ENCODE measurements at places on chromosomes 3 and 15.

DNA sequence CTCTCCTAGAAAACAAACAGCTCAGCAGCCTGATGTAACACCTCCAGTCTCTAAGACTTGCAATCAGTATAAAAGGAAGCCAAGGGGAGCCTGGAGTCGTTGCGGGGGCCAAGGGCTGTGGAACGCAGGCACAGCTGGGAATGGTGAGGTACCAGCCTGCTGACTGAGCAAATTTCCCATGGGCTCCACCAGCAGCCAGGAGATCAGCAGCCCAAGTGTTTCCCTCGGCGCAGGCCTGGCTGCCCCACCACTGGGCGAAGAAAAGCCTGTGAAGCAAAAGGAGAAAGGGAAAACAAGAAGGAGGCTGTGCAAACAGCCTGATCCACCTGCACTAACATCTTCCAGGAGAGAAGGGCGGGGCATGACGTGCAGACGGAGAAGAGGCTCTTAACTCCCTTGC, 155.3 kb downstream of the SHQ1 start:
- no peak for DNase-seq

- DNase-seq, result no peak
These were observed 50.2 kb downstream of the RAD54L2 start for GRCh38 chr3:51588724-51589123.

GRCh38 chr3:169144731-169145130, 518.8 kb downstream of the MECOM start:
- no peak for DNase-seq

DNA sequence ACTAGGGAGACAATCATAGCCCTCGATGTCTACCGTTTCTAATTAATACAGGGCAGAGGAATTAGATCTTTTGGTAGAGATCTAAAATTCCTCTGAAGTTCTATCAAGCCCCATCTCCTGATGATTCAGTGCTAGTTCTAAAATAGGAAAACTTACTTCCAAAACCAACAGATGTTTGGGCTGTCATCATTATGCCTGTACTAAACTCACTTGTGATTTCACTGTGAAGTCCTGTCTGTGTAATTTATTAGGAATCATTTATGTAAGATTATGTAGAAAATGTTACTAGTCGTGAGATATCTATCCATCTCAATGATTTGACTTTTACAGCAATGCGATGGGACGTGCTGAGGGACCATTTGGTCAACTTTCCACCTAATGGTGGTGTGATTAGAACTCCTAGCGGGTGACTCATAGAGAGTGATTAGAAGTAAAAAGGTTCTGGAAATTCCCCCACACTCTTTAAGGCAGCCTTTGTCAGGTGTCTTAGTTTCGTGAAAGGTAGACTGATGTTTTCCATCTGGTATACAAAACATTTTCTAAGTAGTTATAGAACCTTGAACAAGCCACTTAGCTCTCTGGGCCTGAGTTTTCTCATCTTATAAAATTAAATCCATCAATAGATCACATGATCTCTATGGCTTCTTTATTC, 34.2 kb downstream of the LIPC start:
- DNase-seq, result no peak

DNA sequence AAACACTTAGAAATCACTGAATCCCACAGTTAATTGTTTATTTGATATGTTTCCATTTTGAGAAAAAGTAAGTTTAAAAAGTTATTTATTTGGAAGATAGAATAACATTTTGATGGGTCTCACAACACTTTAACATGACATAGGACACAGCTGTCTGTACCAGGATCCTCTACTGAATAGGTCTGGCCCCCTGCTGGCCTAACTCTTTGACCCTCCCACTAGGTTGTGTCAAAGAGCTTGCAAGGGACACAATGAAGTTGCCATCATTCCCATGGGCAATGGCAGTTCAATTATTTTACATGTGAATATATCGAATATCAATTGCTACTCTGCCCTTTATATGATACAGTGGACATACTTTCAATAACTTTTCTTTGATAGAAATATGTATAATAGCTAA, 138.9 kb downstream of the EPHA3 start:
- no peak for DNase-seq

GRCh38 chr15:45102226-45102625, 11.7 kb downstream of the DUOX2 start:
- no peak for DNase-seq

GRCh38 chr3:134222835-134223234, 27.8 kb downstream of the RYK start:
- no peak for DNase-seq

DNA sequence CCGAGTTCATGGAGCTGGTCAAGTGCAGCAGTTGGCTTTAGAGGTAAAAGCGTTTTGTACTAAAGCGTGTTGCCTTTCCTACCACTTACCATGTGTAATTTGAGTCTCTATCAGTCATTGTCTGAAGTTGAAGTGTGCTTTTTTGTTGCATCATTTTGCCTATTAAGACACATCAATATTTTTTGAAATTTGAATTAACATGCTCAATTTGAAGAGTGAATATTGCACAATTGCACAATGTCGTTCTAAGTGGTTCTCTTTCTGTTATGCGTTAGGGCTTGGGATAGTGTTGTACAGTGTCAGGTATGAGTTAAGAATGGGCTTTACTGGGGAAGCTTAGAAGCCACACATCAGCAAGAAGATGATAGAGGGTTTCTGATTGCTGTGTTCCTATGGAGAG, 84.0 kb upstream of the ACKR4 start:
- DNase-seq, result no peak

DNA sequence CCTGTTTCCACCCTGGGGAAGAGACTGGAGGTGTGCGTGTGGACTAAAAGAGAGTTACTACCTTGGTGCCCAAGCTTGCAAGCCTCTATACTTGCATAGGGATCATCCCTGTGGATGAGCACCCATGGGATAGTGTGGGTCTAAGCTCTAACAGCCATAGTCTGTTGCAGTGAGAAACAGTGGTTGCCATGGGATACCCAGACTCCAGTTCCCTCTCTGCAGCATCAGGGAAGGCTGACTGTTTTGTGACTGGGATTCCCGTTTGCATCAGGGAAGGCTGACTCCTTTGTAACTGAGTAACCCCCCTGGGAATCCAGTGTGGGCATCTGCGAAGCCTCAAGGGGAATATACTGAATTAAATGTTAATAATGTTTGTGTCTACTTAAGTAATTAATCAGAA, 196.1 kb downstream of the ZNF621 start:
- DNase-seq, result no peak

DNA sequence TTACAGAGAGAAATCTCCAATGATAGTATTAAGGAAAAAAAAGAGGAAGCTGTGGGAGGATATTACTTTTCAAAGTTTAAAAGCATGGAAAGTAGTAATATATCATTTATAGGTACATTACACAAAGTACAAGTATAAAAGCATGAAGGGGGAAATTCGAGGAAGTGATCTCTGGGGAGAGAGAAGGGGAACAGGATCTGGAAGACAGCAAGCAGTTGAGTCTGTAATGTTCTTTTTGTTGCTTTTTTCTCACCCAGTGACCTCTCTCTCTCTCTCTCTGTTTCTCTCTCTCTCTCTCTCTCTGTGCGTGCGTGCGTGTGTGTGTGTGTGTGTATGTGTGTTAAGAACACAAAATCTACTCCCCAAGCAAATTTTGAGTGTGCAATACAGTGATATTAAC, 10.2 kb downstream of the C3orf20 start:
- DNase-seq, result no peak

DNA sequence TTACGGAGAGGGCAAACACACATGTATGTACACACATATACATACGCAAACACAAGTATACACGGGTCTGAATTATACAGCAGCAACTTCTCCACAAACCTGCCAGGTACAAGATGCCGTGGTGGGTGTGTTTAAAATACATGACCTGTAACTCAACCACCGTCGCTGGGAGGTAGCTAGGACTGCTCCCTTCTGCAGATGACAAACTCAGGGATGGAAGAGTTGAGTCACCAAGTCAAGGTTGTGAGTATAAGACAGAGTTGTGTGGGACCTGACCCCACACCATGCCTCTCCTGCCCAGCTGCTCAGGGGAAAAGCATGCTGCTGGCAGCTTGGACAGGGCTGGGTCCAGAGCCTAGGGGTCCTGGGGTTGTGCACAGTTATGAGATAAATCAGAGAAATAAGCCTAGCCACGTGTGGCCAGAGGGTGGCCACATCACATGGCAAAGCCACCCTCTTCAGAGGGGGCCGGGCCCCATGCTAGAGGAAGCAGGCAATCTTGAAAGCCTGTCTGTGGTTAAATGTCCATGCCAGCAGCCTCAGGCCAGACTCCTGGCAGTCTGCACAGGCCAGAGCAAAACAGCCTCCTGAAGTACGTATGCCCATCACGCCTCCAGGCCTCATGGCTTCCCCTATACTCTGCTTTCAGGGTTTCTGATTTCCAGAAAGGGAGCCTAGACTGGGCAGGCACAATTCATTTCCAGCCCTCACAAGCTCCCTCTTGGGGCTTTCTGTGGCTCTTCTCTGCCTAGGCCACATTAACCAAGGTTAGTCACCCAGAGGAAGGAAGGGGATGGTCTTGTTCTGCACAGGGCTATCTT, 107.7 kb upstream of the RPL32 start:
- peak; percentile 28 for DNase-seq

DNA sequence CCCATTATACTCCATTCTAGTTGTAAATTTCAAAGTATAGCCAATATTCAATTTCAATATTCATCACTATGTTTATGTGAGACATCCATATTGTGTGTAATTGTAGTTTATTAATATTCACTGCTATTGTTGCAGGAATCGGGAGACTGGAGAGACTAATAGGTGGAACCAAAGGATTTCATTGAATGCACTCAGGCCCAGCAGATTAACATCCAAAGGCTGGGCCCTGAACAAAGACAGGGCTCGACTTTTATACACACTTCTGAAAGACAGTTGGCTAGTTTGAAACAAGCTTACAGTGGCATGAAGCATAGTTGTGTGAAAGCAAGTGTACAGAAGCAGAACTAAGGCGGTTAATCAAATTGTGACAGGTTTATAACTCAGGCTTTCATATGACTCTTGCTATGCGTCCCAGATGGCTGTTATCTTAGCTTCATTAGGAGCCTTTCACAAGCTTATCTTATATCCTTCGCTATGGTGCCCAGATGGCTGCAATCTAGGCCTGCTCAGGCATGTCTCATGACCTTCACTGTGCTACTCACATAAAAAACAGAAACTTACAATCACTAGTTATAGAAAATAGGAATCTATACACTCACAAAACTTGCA, 1038.8 kb upstream of the EPHA6 start:
- no peak for DNase-seq

- no peak for DNase-seq
These were observed 7.9 kb downstream of the HTR3D start for GRCh38 chr3:184039414-184039813.

DNA sequence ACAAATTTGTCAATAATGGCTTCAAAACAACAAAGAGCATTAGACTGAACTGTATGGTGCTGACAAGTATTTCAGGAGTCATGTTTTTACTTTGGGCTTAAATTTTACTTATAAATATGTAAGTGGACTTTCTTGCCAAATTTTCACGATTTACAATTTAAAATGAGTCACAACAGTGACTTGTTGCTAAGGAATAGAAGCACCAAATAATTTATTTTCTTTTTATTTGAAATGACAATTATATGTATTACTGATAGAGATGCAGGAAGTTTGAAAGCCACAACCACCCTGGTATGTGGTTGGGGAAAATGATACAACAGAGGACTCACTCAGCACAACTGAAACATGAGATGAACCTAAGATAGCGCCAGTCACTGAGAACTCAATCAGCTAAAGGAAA, 90.3 kb downstream of the FMN1 start:
- DNase-seq, result no peak

GRCh38 chr15:69172847-69173246, 12.4 kb downstream of the GLCE start:
- DNase-seq, result no peak

- no peak for DNase-seq
These were observed 65.3 kb downstream of the FLNB start for GRCh38 chr3:58073301-58074108.

DNA sequence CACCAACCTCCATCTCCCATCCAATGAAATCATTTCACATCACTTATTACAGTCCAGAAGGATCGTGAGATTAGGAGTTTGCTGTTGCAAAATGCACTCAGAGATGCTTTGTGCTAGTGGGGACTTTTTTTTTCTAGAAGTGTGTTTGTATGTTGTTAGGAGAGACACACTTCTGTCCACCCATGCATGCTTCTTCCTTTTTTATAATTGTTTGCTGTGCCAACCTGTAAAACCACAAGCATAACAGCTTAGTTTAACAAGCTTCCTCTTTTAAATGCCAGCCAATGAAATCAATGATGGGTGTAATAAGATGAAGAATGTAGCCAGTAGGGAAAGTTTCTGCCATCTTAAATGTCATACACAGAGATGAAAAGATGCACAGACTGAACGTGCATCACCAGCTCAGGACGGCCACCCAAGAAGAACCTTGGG, 305.6 kb upstream of the STT3B start:
- no peak for DNase-seq

DNA sequence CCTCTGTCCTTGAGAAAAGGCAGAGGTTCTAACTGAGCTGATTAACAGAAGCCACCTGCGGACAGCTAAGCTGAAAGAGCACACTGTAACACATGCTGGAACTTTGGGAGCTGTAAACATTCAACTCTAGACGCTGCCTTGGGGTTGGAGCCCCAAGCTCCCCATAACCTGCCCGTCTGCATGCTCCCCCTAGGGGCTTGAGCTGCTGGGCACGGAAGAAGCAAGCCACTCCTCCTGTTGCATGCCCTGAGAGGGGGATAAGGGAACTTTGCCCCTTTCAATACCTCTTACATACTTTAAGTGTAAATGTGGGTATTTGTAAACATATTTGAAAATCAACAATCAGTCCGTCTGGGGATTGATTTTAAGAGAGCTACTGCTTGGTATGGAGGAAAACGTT, 188.4 kb downstream of the ADAMTSL3 start:
- DNase-seq, result no peak

- no peak for DNase-seq
These were observed 21.6 kb downstream of the QTRT2 start for GRCh38 chr3:114078126-114078525.

GRCh38 chr15:56978898-56979662, 60.6 kb downstream of the TCF12 start:
- no peak for DNase-seq

DNA sequence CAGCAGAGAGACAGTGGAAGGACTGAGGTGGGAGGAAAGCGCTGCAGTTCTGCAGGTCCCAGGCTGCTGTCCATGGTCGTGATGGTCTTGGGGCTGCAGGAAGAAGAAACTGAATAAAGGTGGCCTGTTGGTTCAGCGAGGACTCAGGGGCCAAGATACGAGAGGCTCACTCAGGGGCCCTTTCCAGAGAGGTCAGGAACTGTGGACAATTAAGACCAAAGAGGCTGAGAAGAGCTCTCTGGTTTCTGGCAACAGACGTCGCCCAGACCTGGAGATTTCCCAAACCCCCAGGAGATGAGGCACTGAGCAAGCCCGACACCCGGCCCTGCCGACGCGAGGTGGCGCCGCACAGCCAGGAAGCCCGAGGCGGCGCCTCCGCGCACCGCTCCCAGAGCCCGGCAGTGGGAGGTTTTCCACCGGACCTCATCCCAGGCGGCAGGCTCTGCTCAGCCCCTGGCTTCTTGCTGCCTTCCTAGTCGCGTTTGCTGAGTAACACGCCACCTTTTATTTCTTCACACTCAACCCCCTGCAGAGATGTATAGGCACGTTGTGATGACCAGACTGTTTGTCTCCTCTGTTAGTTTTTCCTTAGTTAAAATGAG, 56.4 kb upstream of the ARRDC4 start:
- DNase-seq, result peak; percentile 71
